PC-3 (cell line): ENCODE measurements at places on chromosomes 2 and 18. TPM values are rescaled to one million over a fixed set of nuclear protein-coding genes. Genes with fewer than 3 reads are reported as not detected.

The DPYSL5 gene
- not detected in 2 replicates for total RNA-seq

The UGT1A8 gene
- total RNA-seq: 0.46 TPM in 1 of 2 replicates, not detected in the other

DNA sequence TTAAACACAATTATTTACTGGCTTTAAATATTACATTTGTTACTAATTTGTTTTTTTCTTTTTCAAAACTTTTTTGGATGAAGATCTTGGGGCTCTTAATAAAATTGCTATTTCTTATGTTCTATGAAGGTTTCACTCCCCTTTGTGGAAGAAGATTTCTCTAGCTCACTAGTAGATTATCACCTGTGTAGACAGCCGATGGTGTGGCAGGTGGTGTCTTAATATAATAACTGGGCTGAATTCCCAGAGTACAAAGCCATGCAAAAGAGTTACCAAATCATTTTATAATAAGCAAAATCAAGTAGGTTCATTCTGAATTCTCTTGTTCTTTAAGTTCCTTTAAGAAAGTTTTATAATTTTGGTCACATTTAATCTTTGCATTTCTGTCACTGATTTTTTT is 233.7 kb downstream of the CCDC102B start:
- DNase-seq: no peak

- no peak for DNase-seq
These were observed 758.4 kb upstream of the GCFC2 start for GRCh38 chr2:76469066-76469465.

DNA sequence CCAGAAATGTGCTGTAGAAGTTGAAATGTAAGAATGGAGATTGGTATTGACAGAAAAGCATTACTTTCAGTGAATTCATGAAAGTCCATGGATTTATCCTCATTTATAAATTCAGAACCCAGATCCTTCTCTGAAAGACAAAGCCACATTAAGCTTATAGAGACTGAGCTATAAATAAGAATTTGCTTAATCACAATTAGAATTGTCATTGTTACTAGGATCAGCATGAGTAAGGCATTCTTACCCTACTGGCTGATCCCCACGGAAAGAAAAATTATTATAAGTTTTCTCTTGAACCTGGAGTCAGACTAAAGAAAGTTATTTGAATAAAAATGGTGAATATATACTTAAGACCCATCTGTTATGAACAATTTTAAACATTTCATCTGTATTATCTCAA is 199.2 kb upstream of the DTNA start:
- no peak for DNase-seq
